ENCODE measurements at places on chromosomes 6 and 20.

DNA sequence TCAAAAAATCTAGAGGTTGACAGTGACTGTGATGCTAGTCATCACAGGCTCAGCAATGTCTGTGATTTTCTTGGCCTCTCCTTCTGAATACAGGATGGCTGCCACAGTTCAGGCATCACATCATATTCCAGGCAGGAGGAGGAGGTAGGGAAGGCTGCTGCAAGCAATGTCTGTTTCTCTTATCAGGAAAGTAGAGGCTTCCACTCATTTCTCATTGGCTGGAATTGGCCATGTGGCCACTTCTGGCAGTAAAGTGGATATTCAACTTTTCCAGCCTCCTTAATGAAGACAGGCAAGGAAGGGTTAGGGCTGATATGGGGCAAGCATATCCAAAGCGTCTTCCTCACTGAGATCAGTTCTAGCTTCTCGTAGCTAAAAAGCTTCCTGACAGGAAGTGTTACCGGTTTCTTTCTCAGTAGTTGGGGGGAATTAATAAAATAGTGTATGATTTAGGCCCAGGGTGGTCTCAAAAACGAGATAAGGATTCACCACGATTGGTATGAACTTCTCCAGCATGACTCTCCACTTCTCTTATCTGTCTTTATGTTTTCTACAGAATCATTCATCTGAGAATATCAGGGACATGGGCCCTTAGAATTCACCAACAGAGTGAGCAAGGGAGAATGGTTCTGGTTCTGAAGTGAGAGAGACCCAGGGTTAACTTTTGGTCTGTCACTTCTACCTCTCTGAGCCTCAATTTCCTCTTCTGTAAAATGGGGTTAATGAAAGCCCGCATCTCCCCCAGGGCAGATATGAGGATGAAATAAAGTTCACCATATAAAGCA lies 32.7 kb upstream of the PSMF1 start:
- DNase-seq: no peak

GRCh38 chr6:35496841-35497570 lies at the start of gene TEAD3:
Gene TEAD3, minus strand, starts transcription at chr6:35497079.
- no peak for DNase-seq

GRCh38 chr6:48280035-48280620 lies 169.1 kb upstream of the PTCHD4 start:
- DNase-seq: no peak

- DNase-seq: no peak
Measured at GRCh38 chr20:61841966-61842365, 223.7 kb downstream of the TAF4 start.

Measured in non-pigmented ciliary epithelial cell (primary cell).